ENCODE measurements at places on chromosomes 5 and 9. TPM values are rescaled to one million over a fixed set of nuclear protein-coding genes. Genes with fewer than 3 reads are reported as not detected.

Gene QRFP
- not detected for total RNA-seq

Gene ENTPD2
- not detected for total RNA-seq

Gene FGF1
- 7.7 TPM for total RNA-seq

Gene TERT
- total RNA-seq = not detected

Gene PKD2L2
- not detected for total RNA-seq

Gene ITK
- total RNA-seq = not detected

Gene PRLR
- total RNA-seq = 0.54 TPM

Gene PCDHA12
- not detected for total RNA-seq

Gene PCA3
- not detected for total RNA-seq

Gene PTGES
- total RNA-seq = 2.8 TPM

Gene RLN2
- total RNA-seq = not detected

Gene SNCB
- not detected for total RNA-seq

Gene HACD4
- total RNA-seq = 2.8 TPM

Gene TEK
- total RNA-seq = 10.8 TPM

Gene ENHO
- not detected for total RNA-seq

Gene CDH18
- 1.1 TPM for total RNA-seq

Gene FLT4
- under 0.01 TPM for total RNA-seq

Gene ADAMTS16
- total RNA-seq = 0.28 TPM

Gene SPOCK1
- total RNA-seq = 5.0 TPM

Gene FAM221B
- not detected for total RNA-seq

Gene TCERG1
- total RNA-seq = 21.9 TPM

Gene FAM81B
- not detected for total RNA-seq

Gene CRHBP
- not detected for total RNA-seq

Gene ICE1
- 26.7 TPM for total RNA-seq

Gene YIPF5
- 172 TPM for total RNA-seq

Gene PCDHGA1
- 0.90 TPM for total RNA-seq

Gene SLC27A4
- 9.7 TPM for total RNA-seq

Gene PCDHGC5
- total RNA-seq = 2.9 TPM

Gene CDX1
- total RNA-seq = 0.18 TPM

Gene MAMDC4
- 0.28 TPM for total RNA-seq

Gene ZDHHC11B
- not detected for total RNA-seq

Gene ANGPTL2
- total RNA-seq = 14.7 TPM

Gene DBH
- not detected for total RNA-seq

Gene OGN
- not detected for total RNA-seq

Gene TMCO6
- total RNA-seq = 6.6 TPM

Gene DMRTA1
- under 0.01 TPM for total RNA-seq

Gene HRCT1
- total RNA-seq = 1.7 TPM

Gene PLAA
- 24.4 TPM for total RNA-seq

Gene SMIM33
- not detected for total RNA-seq

Gene SLC27A6
- total RNA-seq = under 0.01 TPM
